ENCODE measurements at places on chromosomes 6 and 20.

- DNase-seq = no peak
Measured at GRCh38 chr6:143478479-143479062, 28.0 kb downstream of the PEX3 start.

DNA sequence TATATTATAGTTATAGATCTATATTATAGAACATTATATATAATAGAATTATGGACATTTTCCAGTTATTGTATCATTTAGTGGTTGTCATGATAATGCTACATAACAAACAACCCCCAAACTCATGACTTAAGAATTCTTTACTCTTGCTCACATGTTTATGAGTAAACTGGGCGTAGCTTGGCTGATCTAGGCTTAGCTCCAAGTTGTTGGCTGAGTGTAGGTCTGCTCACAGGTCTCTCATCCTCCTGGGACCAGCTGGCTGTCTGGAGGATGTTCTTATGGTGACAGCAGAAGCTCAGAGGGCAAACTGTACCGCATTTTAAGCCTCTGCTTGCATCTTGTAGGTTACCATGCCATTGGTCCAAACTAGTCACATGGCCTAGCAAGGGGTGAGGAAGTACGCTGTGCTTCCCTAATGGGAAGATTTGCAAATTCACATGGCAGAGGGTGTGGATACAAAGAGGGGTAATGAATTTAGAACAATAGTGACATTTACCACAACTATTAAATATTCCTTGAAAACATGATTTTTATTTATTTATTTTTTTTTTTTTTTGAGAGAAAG, 34.2 kb downstream of the ARHGAP40 start:
- no peak for DNase-seq

DNA sequence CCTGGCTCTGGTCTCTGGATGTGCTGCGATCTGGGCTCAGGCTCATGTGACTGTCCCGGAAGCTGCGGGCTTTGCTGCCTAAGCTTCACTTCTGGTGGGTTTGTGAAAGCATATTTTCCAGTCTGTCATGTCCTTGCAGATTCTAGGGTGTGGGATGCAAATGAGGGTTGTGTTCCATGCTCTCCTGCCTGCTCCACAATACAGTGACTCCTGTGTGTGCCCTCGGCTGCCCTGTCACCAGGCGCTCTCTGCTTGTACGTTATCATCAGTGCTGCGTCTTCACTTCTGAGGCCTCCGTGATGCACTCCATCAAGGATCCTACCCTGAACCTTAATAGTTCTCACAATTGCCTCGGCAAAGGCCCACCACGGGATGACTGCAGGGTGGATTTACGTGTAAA, 84.2 kb downstream of the TTLL2 start:
- no peak for DNase-seq

- DNase-seq = no peak
Measured at GRCh38 chr6:36735110-36736071, 37.8 kb downstream of the RAB44 start.

DNA sequence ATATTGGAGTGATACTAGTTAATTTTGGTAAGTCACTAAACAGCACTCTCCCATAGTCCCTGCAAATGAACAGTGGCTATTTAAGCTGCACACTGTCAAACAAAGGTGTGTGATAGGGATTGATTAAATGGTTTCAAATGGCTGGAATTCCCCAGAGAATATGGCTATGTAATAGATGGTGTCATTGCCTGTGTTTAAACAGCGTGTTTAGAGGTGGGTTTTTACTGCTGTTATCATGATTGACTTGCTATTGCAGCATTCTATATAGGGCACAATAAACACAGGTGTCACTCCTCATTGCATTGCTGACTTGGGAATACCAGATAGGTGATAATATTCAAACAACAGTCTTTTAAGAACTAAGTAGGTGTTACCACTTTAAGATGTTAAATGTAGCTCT, 171.7 kb upstream of the MAN1A1 start:
- no peak for DNase-seq

DNA sequence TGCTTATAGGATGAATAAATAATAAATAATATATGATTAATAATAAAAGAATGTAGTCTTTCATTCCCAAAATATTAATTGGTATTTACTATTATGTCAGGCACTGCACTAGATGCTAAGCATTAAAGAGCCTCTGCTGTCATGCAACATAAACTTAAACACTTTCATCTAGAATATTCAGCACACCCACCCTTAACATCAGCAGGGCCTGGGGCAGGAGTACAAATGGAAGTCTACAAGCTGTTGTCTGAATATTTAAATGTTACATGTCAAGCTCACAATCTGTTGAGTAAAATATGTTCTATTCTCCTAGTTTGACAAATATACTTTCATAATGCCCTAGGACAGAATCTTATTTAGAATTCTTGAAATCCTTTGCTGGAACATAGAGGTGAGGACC, 395.1 kb downstream of the EPM2A start:
- no peak for DNase-seq

- peak; percentile 68 for DNase-seq
Measured at GRCh38 chr6:30682143-30683117, 4.0 kb downstream of the PPP1R18 start.

GRCh38 chr20:20317195-20317594, 50.7 kb upstream of the INSM1 start:
- no peak for DNase-seq

DNA sequence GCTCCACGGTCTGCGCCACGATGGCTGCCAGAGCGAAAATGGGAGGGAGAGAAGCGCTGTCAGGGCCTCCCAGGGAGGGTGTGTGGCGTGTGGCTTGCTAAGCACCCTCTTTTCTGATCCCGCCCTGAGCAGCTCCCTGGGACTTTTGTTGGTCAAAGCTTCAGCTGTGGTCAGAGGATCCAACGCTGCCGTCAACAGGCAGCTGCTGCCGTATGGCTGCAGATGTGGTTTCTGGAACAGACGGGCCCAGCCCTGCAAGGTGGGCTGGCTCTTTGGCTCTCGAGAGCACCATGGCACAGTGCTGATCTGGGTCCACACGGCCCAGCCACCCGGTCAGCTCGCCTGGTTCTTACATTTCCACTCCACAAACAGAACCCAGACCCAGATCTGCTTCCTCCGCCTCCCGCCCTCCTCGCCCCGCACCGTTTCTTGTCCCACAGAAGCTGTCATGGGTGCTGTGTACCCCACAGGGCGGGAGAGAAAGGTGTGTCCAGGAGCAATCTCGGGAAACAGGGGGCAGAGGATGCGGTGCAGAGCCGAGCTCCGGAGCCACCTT, 86.0 kb upstream of the BHLHE23 start:
- DNase-seq = no peak

- DNase-seq = no peak
Measured at GRCh38 chr6:15504040-15504495, 158.8 kb downstream of the DTNBP1 start.

DNA sequence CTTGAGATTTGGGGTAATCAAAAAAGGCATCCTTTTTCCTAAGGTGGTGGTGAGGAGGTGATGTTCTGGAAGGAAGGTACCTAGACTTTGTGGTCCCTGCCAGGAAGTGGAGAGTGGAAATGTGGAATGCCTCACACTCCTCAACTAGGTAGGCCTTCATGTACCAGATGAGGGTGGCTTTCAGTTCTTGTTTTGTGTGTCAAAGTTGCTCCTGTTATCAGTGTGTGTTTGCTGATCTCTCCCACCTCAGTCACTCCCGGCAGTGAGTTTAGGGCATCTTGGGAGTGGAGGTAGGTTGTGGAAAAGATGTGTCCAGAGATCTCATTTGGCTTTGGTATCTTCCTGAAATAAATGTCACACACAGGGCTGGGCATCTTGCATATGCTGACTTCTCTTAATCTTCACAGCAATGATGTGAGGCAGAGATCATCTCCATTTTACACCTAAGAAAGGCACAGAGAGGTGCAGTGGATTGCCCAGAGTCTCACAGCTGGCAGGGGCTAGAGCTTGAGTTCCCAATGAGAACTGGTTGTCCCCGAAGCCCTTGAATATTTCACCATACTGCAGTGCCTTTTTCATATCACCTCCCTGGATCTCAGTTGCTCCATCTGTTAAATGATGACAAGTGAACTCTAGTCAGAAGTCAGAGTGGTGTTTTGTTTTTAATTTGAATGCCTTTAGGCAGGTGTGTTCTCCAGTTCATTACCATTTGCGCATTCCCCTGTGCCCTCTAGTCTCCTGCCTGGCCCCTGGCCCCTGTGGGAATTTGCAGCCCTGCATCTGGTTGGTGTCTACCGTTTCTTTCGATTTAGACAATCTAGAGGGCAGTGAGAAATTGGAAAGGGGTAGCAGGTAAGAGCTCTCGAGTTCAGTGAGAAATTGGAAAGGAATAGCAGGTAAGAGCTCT, 2.9 kb downstream of the PKIG start:
- no peak for DNase-seq

DNA sequence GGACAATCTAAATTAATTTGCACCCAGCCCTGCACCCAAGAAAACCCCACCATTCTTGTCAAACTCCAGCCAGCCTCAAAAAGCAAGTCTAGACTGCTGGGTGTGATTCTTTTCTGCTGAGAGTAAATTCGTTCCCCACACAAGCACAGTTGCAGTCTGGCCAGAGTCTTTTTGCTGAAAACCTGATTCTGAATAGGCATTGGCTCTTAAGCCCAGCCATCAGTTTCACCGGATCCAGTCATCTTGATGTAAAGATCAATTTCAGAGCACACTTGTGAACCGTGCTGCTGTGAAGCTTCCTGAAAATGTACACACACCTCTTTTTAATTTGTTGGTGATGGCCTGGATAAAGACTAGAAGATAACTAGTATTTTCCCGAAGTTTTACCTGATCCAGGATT, 159.4 kb upstream of the GGTLC1 start:
- no peak for DNase-seq

- DNase-seq = no peak
Measured at GRCh38 chr6:170523256-170524171, 29.6 kb downstream of the PSMB1 start.

DNA sequence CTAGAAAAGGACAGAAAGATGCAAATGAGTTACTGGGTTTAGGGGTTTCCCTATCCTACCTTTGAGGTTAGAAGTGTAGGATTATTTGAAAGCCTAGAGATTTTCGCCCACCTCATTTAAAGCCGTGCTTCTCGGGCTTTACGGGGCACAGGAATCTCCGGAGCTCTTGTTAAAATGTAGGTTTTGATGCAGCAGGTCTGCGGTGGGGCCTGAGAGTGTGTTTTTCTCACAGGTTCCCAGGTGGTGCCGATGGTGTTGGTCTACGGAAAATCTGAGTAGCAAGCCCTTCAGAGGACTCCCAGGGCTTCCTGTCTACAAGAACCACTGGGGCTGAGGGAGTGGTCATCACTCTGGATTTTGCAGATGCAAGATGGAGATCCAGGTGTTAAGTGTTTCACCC, 47.5 kb downstream of the TRAM2 start:
- DNase-seq = no peak

DNA sequence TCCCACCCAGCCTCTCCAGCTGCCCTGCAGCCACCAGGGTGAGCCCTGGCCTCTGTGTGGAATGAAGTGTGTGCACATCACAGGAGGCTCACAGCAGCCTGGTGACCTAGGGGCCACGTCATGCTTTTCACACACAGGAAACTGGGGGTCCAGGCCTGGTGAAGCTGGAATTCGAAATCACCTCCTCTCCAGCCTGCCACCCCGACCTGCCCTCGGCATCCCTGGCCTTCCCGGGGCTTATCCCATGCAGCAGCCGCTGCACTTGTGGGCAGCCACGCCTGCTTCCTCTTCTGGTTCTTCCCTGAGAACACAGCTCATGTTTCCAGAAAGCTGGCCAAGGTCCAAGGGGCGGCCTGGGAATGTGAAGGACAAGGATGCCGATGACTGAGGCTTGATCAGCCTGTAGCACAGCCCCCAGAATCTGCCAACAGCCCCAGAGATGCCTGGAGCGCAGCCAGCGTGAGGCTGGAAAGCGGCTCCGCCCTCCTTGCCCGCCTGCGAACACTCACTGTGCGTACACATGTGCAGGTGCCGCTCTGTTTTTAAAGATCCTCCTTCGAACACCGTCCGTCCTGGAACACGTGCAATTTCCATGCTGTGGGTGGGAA, 4.2 kb upstream of the NTSR1 start:
- no peak for DNase-seq

GRCh38 chr20:4073852-4074741, 58.7 kb upstream of the RNF24 start:
- no peak for DNase-seq
